ENCODE measurements at places on chromosomes 1 and 21.

DNA sequence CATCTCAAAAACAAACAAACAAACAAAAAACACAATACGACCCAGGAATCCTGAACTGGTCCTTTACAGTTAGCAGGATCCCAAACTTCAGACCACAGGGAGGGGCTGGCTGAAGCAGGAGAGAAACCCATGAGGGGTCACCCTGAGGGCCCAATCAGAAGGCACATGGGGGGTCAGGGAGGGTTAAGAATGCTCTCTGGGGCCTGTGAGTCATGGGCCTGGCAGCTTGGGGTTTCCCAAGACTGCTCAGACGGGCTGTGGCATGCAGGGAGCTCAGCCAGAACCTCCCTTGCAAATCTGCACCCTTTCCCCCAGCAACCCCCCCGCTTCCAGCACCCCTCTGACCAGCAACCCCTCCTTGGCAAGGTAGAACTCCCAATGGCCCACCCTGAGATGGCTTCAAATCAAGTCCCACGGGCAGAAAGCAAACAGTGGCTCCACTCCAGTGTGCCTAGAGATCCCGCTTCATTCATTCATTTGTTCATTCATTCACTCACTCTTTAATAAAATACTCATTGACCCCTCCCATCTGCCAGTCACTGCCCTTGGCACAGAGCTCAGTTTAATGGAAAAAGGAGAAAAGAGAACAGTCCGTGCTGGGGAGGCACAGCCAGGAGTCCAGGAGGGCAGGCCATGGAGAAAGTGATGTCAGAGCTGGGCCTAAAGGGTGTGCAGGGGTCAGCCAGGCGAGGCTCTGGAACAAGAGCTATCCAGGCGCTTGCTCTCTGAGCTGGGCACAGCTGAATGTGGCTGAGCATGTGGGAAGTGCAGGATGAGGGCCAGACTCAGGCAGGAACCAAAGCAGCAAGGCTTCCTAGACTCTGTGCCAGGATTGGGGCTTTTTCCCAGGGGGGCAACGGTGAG, 8.2 kb downstream of the UQCRHL start:
- peak; percentile 3 for DNase-seq

- no peak for DNase-seq
Measured at GRCh38 chr21:33022828-33023573, 2.7 kb upstream of the OLIG2 start.

GRCh38 chr1:89518221-89518631, 6.4 kb upstream of the LRRC8B start:
- no peak for DNase-seq

GRCh38 chr1:75640137-75640536, 29.2 kb upstream of the SLC44A5 start:
- no peak for DNase-seq

- DNase-seq = no peak
Measured at GRCh38 chr1:201332021-201332420, 45.5 kb downstream of the TNNT2 start.
